CD8-positive, alpha-beta memory T cell (primary cell): ENCODE measurements at places on chromosomes 2 and 18. TPM values are rescaled to one million over a fixed set of nuclear protein-coding genes. Genes with fewer than 3 reads are reported as not detected.

- no peaks in the 10 kb centered on the region for H3K36me3 ChIP-seq
- no peak overlapping the region for H3K4me3 ChIP-seq
- no peak overlapping the region for H3K27ac ChIP-seq
- no peaks in the 10 kb centered on the region for H3K27me3 ChIP-seq
Observed at GRCh38 chr2:161571051-161571429, 53.2 kb upstream of the SLC4A10 start.

- no peaks in the 10 kb centered on the region for H3K4me1 ChIP-seq
- no peak for DNase-seq
- peaks cover 14% of the 10 kb centered on the region for H3K27me3 ChIP-seq
Observed at GRCh38 chr2:136408795-136409194, 290.8 kb upstream of the CXCR4 start.

DNA sequence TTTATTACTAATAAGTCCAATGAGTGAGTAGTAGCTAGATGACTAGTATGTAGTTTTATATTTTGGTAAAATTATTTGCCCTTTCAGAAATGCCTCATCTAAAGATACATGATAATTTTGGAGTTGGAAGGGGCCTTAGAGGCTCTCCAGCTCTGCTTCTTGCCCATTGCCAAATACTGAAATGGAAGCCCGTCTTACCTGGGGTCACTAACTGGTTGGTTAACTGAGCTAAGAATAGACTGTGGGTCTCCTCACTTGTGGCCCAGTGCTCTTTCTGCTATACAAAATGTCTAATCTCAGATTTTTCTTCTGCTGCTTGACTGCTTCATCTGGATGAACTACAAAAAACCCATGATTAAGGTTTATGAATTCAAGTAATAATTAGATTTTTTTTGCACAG lies 67.1 kb downstream of the CLIP4 start:
- H3K36me3 ChIP-seq, result peaks cover 10% of the 10 kb centered on the region
- no peaks in the 10 kb centered on the region for H3K27me3 ChIP-seq
- DNase-seq, result no peak
- H3K27ac ChIP-seq, result no peak overlapping the region
- no peaks in the 10 kb centered on the region for H3K4me1 ChIP-seq

GRCh38 chr2:143645921-143646645 lies 516.9 kb downstream of the ARHGAP15 start:
- no peak overlapping the region for H3K4me3 ChIP-seq
- H3K36me3 ChIP-seq, result peaks cover 1% of the 10 kb centered on the region
- H3K27ac ChIP-seq, result no peak overlapping the region
- DNase-seq, result no peak

- H3K27ac ChIP-seq, result peak overlapping the region; percentile 22
- no peak overlapping the region for H3K4me3 ChIP-seq
- no peaks in the 10 kb centered on the region for H3K36me3 ChIP-seq
- H3K4me1 ChIP-seq, result peaks cover under 1% of the 10 kb centered on the region
Observed at GRCh38 chr2:26757873-26758789, 6.0 kb upstream of the SLC35F6 start.

PTPN2 gene
- total RNA-seq, result 52.6 TPM
